ENCODE measurements at places on chromosomes 16 and 17. TPM values are rescaled to one million over a fixed set of nuclear protein-coding genes. Genes with fewer than 3 reads are reported as not detected.
A peak's percentile ranks its signal among the peaks of the same experiment; 100 is the strongest.

DNA sequence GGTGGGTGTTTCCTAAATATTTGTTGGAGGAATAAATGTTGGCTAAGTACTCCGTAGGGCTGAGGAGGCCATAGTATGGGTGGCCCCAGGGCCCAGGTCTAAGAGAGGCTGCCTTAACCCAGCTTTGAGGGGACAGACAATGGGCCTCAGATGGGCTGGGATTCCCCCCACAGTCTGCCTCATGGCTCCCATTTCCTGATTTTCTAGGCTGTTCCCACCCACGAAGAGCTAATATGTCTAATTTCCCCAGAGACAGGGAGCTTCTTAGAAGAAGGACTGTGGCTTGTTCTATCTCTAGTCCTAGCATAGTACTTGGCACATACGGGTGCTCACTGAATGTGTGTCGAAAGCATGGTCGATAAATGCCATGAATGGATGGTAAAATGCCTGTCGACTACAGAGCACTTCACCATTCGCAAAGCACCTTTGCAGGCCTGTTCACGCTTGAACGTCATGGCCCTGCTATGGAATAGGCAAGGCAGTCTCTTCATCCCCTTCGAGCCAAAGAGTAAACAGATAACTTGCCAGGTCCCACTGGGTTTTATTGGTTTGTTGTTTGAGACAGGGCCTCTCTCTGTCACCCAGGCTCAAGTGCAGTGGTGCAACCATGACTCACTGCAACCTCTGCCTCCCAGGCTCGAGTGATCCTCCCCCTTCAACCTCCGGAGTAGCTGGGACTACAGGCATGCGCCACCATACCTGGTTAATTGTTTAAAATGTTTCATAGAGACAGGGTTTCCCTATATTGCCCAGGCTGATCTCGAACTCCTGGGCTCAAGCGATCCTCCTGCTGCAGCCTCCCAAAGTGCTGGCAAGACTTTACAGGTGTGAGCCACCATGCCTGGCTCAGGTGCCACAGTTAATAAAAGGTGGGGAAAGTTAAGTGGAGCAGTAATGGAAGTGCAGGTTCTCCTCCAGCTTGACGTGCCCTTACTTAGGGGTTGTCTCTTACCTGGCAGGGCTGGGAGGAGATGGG, 9.7 kb downstream of the CHAD start:
- DNase-seq = peak; percentile 17

HOXB6 gene
- total RNA-seq = under 0.01 TPM

ARHGDIA gene
- total RNA-seq = 549 TPM

DNA sequence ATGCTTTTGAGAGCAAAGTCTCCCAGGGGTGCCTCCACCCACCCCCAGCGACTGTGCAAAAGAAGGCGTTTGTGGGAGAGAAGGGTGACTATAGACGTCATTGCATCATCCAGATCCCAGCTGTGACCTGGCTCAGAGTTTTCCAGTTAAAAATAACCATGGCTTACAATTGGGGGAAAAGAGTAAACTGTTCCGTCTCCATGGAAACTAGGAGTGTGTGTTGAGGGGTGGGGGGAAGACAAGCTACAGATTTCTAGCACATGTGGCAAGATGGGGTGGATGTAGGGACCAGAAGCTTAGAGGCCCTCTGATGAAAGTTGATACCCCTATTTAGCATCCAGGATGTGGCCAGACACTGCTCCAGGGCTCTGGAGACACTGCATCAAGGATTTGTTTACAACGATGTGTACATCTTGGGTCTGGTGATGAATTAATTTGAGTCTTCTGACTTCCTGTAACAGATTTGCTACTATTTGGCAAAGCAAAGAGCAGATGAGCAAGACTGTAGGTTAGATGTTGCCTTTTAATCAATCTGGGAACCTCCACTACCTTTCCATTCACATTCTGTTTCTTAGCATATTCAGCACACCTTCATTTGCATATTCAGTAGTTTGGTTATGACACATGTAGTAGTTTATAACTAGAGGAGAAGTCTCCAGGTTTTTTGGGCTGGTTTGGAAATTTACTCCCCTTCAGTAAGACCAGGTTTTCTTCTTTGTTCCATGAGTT, 6.2 kb upstream of the DUSP14 start:
- DNase-seq = no peak

DNA sequence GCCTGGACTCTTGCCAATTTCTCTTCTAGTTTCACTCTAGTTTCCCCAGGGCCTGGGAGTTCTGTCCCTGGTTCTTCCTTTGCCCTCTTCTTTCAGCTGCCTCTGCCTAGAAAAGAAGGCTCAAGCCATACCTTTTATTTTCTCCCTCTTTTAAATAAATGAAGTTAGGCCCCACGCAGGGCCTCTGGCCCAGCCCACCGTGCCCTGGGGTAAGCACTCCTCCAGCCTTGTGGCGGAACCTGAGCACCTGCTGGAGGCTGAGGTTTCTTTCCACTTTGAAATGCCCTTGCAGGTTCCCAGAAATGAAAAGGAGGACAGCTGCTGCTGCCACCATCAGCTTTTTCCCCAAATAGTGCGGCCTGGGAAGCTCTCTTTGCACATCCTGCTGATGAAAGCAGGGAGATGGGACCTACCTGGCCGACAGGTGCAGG, 139.4 kb downstream of the CCDC182 start:
- no peak for DNase-seq

- DNase-seq = no peak
These were observed 341.6 kb downstream of the SOX9 start for GRCh38 chr17:72462407-72462806.

ELMO3 gene
- total RNA-seq = 20.3 TPM

SLC38A8 gene
- not detected for total RNA-seq

GRCh38 chr16:15689290-15689689, 39.2 kb downstream of the NDE1 start:
- no peak for DNase-seq

- peak; percentile 93 for DNase-seq
These were observed 5.1 kb downstream of the KRT17 start for GRCh38 chr17:41619036-41619926.

AXIN2 gene
- total RNA-seq = not detected

All from mammary epithelial cell (primary cell).